GM12878 (cell line): ENCODE measurements at places on chromosomes 6 and 20.

- no peak for DNase-seq
Measured at GRCh38 chr6:150537893-150538292, 61.8 kb upstream of the PLEKHG1 start.

GRCh38 chr6:53702316-53702715, 36.8 kb upstream of the KLHL31 start:
- DNase-seq = no peak

DNA sequence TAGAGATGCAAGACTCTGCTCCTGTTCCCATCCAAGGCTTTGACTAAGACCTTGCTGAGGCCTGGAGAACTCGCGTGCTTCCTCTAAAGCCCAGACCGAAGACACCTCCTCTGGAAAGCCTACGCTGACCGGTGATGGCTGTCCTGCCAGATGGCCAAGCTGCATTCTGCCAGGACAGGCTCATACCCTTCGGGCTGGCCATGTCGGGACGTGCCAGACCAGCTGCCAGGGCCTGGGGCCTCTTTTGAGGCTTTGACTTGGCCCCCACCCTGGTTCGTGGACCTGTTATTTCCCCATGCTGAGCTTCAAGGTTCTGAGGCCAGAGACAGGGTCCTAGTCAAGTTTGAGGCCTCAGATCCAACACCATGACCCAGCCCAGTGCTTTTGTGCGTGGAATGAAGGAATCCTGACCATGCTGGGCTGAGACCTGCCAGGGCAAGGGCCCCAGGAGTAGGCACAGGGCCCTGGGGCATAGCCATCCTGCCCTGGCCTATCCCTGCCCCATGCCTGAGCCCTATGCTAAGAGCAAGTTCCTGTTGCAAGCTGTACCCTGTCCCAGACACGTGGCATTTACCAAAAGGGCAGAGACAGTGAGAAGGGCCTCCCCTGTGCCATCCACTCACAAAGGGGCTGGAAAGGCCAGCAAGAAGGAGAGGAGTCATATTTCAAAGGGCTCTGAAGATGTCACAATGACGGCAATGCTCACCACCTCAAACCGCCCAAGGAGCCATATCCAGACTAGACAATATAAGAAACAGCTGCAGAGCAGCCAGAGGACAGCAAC, 42.8 kb downstream of the MRPL14 start:
- no peak for DNase-seq

DNA sequence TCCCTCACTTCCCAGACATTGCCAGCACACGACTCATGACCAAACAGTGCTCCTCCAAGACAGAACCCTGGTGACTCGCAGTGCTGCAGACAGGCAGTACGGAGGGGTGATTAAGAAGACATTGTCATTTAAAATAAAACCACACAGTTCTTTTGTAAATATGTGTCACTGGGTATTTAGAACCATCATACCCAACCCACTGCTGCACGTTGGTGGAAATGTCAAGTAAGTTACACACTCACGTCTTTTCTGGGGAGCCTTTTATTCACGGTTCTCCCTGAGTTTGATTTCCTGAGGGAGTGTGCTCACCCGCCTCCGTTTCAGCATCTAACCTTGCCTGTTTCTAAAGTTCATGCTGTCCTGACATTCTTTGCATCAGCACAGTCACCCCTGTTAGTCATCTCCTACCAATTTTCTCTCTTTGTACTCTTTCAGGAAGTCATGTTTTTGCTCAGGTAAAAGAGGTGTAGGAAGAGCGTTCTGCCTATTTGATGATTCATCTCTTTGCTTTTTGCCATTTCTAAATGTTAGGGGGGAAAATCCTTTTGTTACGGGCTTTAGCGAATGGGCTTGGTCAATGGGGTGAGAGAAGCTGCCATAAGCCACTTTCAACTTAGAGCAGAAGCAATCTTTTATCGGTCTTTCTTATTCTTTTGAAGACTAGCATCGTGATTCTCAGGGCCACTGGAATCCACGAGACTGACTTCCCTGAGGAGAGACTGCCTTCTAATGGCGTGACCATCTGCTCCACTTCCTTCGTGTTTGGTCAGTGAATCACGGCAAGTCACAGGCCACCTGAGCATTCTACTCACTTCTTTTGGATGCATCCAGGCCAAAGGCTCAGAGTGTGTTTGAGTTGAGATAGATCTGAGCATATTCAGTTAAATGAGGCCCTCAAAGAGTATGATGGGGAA, 512.8 kb upstream of the JARID2 start:
- no peak for DNase-seq

DNA sequence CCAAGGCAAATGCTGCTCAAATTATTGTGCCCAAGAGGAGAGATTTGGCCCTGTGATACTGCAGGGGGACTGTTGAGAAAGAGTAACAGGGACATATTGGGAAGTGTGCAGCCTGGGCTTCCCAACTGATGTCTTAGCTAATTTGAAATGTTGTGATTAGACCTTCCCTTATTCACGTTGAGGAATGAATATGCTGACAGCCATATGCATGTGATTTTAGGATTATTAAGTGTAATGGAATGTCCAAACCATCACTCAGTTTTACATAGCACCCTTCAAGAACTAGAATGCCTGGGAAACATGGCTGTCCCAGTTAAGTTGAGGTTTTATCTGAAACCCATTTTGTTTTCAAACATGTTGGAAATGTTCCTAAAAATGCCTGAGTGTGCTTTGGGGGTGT, 81.4 kb downstream of the CARMIL1 start:
- no peak for DNase-seq

DNA sequence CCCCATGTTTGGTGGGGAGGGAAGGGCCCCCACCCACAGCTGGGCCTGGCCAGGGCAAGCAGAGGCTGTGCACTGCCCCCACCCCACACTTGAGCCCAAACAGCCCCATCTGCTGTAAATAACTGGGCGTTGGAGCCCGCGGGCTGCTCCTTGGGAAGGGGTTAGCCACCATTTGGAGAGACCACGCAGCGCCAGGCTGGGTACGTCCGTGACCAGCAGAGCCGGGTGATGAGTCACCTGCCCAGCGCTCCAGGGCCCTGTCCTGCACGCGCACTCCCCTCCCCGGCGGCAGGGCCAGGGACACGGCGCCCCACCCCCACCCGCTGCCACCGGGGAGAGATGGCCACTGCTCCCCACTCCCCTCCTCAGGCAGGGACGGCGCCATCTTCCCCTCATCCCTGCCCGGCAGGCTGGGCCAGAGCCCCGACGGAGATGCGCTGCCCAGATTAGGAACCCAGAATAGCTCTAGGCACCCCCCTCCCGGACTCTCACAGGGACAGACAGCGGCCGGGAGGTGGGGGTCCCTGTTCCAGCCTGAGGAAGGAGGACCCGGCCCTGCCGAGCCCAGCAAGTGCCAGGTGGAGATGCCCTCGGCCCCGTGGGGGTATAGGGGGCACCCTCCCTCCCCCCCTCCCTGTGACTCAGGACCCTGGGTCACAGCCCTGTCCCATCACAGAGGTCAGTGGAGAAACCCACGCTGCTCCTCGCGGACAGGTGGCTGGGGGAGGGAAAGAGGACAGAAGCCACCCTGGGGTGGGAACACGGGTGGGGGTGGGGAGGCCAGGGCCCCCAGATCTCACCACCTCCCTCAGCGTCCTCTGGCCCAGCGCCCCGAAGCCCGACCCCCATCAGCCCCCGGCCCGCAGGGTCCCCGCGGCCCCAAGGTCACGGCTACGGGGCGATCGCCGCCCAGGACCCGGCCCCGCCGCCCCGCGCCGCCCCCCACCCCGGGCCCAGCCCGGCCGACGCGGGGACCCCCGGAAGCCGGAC, 642 bp downstream of the EEF1A2 start:
- DNase-seq = no peak

DNA sequence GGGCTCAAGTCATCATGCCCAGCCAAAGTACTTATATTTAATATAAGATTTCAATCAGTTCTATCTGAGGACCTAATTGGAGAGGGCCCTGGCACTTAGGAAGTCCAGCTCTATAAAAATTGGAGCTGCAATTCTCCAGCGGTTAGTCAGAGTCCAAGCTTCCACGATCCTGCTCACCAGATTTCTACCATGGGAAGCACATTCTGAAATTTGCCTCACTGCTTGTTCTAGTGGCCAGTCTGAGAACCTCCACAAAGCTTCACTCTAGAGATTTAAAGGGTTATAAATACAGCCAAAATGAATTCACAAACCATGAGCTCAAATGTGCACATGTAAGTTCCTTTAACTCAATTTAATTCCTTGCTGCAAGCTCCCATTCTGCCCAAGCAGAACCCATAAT, 33.5 kb downstream of the PNLDC1 start:
- no peak for DNase-seq

DNA sequence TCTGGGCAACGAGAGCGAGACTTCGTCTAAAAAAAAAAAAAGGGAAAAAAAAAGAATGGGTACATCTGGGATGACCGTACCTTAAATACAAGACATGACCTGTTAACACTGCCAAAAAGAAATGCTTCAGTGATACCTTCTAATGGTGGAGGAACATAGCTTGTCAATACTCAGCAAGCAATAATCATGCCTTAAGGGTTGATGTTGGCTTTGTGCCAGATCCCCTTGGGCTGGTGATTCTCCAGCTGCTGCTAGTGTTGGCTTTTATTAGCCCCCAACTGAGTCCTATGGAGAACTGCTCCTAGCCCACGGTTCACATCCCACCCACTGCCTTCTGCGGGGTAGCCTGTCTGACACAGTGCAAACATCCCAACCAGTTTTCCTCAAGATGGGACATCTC, 134.9 kb downstream of the PLCB1 start:
- no peak for DNase-seq

DNA sequence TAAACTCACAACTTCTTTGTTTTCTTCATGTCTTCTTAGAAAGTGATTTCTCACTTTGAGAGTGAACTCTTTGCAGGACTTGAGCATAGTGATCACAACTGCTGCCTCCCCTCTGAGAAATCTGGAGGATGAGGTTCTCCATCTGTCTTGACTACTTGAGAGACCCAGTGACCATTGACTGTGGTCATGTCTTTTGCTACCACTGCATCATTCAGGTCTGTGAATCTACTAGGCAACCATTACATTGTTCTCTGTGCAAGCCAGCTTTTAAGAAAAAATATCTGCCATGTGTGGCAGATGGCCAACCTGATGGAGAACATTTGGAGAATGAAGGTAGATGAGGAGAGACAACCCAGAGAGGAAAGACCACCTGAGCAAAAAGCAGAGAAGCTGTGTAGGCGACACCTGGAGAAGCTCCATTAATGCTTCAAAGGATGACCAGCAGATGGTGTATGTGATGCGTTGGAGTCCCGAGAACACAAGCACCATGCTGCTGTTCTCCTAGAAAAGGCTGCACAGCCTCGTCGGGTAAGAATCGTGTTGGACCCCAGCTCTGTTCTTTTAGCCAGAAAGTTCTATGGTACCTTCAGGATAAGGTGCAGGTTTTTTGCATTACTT, 25.1 kb upstream of the TRIM26 start:
- no peak for DNase-seq

DNA sequence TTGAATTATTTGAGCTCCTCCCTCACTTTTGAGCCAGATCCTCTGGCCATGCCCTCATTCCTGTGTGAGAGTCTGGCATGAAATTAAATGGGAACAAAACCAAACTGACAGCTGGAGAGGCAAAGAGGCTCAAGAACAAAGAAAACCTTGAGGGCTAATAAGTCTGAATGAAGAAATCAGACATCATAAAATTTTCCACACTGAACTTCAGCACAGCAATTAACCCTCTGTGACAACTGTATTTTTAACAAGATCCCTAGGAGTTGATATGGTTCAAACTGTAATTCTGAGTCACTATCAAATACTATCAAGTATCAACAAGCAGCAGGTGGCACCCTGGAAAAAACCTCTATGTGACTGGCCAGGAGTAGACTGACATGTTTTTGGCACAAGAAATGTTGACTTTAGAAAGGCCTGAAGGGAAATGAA, 109.4 kb upstream of the EMILIN3 start:
- no peak for DNase-seq

DNA sequence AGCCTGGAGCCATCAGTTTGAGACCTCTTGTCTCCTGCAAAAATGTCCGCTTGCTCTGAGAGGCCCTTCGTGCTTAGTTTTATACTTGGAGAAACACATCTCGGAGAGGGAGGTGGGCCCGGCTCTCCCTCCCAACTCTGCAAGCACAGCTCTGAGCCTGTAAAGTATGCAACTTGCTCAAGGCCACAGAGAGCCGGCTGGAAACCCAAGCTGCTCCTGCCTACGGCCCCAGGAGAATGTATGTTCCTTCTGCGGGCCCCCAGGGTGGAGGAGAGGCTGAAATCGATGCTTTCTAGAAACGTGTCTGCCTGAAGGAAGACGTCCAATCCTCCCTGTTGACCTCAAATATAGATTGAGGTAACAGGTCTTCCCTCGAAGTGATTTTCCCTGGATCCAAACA, 205.4 kb downstream of the PREX1 start:
- no peak for DNase-seq

DNA sequence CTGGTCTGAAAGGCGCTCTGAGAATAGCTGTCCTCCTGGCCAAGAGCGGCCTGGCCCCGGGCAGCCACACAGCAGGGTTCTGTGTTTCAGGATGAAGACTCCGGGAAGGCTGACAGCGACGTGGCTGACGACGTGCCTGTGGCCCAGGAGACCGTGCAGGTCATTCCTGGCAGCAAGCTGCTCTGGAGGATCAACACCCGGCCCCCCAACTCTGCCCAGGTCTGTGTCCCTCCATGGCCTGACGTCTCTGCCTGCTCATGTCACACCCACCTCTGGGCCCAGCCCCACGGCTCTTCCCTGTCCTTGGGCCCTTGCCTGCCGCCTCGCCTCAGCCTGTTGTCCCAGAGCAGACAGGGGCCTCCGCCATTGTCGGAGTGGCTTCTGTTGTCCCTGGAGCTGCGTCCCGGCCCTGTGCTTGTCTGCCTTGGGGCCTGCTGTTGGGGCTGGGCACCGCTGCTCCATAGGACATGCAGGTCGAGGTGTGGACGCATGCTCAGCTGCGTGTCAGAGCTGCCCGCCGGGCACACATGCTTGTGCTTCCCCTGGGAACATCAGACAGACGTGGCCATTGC, 16.2 kb upstream of the ADRM1 start:
- DNase-seq = no peak

DNA sequence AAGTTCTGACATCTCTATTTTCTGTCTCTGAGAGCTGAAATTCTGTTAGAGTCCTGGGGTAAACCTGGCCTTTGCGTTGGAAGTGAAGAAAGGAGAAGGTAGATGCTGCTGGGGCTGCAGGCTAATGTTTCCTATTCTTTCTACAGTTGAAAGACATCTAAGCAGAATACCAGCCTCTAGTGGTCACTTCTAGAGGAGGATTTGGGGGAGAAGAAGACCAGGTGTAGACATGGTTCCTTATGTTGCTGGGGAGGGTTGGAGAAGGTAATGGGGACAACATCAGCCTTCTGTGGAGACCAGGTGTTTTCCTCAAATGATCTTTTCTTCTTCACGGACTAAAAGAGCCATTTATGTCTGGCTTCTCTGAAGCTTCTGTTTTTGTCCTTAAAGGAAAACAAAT, 62.6 kb downstream of the BTBD3 start:
- no peak for DNase-seq
